ENCODE measurements at places on chromosomes 6 and 20. TPM values are rescaled to one million over a fixed set of nuclear protein-coding genes. Genes with fewer than 3 reads are reported as not detected.

The UBE2J1 gene
- total RNA-seq: 28.3 TPM

The SDCBP2 gene
- total RNA-seq: 2.3 TPM

DNA sequence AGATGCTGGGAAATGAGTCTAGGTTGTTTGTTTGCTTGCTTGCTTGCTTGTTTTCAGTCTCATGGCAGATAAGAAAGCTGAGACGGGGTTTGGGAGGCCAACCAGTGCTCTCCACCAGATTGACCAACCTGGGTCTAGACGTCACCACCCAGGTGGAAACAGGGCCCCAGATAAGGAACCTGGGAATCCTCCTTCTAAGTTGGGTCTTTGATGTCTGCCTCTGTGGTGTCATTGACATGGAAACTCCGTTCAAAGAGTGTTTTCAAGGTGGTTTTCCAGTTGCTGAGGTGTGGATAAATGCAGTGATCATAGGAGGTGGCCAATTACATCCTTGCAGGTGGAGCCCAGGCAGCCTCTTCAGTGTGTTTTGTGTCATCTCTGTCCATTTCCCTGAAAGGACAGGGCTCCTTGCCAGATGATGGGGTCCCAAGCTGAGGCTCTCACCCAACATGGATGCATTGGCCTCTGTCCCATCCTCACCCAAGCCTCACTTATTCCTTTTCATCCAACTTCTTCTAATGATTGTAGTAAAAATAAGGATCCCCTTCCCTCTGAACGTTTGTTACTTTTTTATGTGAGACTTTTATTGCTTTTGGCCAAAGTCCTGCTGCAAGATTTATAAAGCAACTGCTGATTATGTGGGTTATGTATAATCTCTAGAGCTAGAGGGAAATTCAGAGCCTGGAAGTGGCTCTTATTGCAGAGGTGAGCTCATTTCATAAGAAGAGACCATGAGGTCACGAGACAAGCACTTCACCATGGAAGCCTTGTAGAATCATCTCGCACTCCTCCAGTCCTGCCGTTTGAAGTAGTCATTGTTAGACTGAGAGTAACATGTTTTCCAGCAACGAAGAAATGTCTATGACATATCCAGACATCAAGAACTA, 32.0 kb upstream of the SYNDIG1 start:
- no peak overlapping the region for H3K27ac ChIP-seq
- peaks cover 22% of the 10 kb centered on the region for H3K4me1 ChIP-seq
- H3K27me3 ChIP-seq: no peaks in the 10 kb centered on the region

DNA sequence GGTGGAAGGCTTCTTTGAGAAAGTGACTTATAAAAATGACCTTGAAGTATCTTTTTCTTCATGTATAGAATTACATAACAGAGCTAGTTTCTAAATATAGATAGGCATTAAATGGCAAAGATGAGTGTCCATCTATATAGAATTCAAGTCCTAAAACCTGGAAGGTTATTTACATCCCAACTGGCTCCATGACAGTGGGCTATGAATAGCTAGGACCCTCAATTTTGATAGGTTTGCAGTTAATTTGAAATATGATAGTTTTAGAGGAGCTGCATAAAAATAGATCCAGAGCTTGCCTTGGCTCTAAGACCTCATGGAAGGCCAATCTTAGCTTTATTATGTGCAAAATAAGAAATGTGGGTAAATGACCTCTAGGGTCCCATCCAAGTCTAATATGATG, 310.6 kb upstream of the CITED2 start:
- H3K4me1 ChIP-seq: peaks cover 2% of the 10 kb centered on the region
- DNase-seq: no peak
- no peaks in the 10 kb centered on the region for H3K36me3 ChIP-seq
- no peak overlapping the region for H3K4me3 ChIP-seq

DNA sequence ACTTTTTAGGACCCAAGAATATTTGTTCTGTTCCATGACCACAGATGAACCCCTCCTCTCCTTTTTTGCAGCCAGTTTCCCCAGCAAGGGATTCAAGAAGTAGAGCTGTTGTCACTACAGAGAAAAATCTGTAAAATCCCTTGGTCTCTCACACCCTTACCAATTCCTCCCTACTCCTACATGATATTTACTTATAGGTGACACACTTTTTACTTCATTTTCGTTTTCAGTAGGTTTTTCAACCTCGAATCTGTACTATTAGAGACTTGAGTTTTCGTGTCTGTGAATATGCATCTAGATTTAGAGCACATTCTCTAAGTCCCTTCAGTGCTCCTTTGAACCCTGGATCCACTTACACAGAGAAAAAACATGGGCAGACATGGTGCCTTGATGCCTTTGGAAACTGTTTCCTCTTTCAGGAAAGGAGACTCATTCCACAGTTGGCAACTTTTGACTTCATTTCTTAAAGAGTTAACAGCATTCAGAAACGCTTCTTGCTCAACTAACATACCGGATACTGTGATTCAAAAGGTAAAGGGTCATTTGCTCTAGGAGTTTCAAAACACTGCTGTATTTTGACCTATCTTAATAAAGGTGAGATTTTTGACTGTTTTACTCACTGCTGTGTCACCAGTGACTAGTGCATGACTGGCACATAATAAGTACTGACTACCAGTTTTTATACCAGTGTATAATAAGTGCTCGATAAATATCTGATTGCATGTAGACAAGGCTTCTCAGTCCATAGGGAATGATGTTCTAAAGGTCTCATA, 50.6 kb downstream of the LAMA4 start:
- no peaks in the 10 kb centered on the region for H3K27me3 ChIP-seq
- no peak overlapping the region for H3K4me3 ChIP-seq
- peaks cover 46% of the 10 kb centered on the region for H3K36me3 ChIP-seq
- peak overlapping the region; percentile 76 for H3K27ac ChIP-seq
- peaks cover 7% of the 10 kb centered on the region for H3K4me1 ChIP-seq

DNA sequence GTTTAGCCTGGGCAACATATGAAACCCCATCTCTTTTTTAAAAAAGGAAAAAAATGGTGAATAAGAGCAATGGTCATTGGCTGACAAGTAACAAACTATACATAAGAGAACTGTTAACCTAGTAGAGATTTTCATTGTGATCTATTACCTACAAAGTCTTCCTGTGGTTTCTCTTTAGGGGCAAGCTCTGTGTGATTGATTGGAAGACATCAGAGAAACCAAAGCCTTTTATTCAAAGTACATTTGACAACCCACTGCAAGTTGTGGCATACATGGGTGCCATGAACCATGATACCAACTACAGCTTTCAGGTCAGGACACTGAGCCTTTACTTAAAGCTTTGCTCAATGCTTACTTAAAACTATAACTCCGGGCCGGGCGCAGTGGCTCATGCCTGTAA, 19.2 kb downstream of the MGME1 start:
- H3K4me1 ChIP-seq: no peaks in the 10 kb centered on the region
- no peak overlapping the region for H3K27ac ChIP-seq
- H3K4me3 ChIP-seq: no peak overlapping the region
- DNase-seq: no peak

DNA sequence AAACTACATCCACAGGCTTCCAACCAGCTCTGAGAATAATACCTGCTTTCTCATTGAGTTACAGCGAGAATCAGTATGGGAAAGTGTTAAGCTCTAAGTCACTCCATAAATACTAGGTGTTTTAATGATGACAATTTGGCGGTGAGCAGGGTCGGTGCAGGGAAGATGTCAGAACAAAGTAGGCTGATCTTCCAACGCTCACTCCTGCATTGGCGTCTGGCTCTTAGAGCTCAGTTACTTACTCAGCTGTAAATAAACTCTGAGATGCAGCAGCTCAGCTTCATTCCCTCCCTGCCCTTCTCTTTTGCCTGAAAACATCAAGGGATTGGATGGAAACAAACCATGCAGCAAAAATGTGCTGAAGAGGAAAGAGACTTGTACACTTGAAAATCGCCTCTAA, 102.5 kb upstream of the SPACA1 start:
- peaks cover 7% of the 10 kb centered on the region for H3K4me1 ChIP-seq
- H3K4me3 ChIP-seq: no peak overlapping the region

DNA sequence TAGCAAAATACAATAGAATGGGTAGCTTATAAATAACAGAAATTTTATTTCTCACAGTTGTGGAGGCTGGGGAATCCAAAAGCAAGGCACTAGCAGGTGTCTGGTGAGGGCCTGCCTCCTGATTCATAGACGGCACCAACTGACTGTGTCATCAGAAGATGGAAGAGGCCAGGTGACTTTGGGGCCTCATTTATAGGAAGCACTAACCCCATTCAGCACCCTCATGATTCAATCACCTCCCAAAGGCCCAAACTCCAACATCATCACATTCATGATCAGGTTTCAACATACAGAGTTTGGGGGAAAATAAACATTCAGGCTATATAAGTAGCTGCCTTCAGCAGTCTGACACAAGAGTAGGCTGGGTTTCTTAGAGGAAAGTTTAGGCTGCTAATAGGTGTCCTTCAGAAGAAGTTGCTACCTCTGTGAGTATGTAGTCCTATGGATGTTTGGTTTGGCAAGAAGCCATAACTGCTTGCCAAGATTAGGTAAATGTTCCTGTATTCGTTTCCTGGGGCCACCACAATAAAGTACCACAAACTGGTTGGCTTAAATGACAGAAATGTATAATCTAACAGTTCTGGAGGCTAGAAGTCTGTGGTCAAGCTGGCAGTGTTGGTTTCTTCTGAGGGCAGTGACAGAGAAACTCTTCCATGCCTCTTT, 48.8 kb downstream of the NT5E start:
- no peak overlapping the region for H3K4me3 ChIP-seq
- DNase-seq: no peak
- no peaks in the 10 kb centered on the region for H3K36me3 ChIP-seq
- no peak overlapping the region for H3K27ac ChIP-seq
- no peaks in the 10 kb centered on the region for H3K27me3 ChIP-seq
